ENCODE measurements at places on chromosomes 3 and 15.
A peak's percentile ranks its signal among the peaks of the same experiment; 100 is the strongest.

DNA sequence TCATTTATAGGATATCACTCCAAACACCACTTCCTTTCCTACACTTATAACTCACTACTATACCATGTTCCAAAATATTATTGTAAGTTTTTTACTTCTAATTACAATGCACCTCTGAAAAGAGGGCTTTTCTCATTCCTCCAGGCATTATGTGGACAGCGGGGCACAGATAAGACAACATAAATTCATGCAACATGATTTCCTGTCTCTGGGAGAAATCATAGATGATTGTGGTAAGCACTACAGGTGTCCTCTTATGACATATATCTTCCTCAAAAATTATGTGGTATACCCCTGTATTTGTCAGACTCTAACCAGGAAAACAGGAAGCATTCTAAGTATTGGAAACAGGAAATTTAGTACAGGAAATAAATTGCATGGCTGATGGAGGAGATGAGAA is 45.7 kb upstream of the INO80 start:
- no peak for DNase-seq

- peak; percentile 17 for DNase-seq
Measured at GRCh38 chr3:139934613-139935015, 371 bp upstream of the CLSTN2 start.

DNA sequence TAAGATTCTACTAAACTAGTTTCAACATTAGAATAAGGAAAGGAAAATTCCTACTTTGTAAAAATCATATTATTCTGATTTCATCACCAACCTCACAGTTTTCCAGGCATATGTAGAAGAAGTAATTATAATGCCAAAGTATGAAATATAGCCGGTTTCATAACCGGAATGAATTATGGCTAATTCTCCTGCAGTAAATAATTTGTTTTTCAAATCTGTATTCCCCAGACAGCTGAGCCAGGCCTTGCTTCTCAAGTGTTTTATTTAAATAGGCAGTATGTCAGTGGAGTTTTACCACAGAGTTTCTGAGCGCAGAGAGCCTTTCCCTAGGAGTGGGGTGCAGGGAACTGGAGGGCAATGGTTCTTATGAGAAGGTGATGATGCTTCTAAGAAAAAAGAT is 8.7 kb upstream of the CPA3 start:
- DNase-seq: no peak

- no peak for DNase-seq
Measured at GRCh38 chr15:50414624-50415023, 9.6 kb upstream of the USP8 start.

DNA sequence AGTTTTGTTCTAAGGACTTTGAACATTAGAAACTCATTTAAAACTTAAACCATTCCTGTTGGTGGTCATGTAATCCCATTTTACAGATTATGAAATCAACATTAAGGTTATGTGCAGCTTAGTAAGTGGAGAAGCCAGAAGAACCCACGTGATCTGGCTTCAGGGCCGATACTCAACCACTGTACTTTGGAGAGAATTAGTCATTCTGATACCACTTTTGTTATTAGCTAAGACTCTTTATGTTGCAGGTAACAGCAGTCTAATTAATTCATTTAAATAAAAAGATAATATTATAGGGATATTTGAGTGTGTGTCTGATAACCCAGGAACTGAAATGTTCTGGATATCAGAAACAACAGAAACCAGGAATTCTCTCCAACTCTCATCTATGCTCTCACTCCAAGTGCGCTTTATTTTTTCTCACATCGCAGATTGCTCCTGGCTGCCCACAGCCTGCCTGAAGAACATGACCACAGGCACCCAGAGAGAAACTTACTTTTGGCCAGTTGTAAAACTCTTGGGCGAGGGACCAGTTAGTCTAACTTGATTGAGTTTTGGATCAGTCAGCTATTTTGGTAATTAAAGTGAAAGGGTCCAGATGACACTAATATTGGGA is 25.2 kb downstream of the UBE2E1 start:
- DNase-seq: peak; percentile 25

DNA sequence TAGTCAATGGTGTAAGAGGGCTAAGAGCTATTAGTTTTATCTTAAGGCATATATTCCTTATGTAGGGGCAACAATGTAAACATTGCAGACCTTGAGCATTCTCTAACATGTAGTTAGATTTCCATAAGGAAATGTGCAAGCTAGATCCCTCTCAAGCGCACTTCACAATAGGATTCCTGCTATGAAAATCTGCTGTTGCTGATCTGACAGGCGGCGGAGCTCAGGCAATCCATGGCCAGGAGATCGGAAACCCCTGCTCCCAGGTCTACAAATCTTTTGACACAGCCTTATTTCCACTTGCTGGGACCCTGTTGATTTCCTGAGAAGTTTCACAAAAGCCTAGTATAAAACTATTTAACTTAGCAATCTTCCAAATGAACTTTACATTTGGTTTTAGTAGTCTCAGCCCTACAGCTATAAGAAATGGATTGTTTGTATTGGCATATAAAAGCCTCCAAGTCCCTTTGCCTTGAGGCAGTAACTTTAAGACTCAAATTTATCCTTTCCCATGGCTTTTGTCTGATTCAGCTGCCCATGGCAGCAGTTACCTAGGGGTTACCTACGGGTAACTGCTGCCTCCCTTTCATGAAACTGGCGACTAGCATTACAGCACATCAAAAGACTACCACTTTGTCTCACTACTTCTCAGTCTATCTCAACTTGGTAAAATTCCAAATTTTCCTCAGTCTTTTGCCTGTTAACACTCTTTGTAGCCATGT is 22.7 kb downstream of the TRA2B start:
- no peak for DNase-seq

DNA sequence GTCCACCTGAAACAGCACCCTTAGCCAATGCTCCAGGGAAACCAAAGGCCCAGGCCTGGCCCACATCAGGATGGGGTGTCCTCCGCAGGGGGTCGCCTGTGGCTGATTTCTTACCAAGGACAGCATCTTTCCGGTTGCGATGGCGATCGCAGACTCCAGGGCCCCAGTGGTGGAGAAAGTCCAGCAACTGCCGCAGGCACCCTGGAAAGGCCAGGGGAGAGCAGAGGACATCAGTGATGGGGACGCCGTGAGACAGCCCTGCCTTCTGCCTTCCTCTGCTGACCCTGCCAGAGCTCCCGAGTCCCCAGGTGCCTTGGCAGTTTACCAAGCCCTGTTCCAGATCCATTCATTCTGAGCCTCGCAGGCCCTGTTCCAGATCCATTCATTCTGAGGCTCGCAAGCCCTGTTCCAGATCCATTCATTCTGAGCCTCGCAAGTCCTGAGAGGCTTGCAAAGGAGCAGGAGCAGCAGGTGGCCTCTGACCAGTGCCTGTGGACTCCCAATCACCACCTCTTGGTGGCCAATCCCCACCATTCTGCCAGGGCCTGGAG is 12.5 kb downstream of the CTSH start:
- DNase-seq: no peak

DNA sequence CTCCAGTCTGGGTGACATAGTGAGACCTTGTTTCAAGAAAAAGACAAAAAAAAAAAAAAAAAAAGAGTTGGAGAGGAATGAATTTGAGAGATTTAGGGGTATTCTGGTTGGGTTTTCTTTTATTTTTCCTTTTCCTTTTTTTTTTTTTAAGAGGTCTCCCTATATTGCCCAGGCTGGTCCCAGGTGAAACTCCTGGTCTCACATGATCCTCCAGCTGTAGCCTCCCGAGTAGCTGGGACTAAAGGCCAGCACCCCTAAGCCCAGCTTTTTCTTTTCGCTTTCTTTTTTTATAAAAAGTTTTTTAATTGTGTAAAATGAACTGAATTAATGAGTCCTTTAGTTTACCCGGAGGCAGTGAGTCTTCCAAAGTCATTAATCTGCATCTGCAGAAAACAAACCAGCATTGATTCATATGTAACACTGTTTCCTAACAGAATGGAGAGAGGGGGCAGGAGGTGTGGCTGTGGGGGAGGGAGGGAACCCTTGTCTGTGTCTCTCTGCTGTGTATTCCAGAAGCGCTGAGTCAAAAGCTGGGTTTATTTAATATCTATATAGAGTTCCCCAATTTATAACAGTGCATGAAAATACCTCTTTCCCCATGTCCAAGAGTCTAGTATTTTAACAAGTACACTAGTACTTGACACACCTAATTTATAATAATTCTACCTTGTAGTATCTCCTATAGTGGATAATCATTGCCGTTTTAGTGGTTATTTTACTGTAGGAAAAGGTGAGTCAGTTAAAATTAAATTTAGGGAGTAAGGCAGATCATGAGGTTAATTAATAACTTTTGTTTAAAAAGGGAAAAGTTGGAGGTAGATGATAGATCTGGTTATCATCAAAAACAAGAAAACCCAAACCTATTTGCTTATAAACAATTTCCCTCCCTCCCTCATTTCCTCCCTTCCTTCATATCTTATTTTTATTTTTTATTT is 2.6 kb upstream of the DPPA4 start:
- no peak for DNase-seq

DNA sequence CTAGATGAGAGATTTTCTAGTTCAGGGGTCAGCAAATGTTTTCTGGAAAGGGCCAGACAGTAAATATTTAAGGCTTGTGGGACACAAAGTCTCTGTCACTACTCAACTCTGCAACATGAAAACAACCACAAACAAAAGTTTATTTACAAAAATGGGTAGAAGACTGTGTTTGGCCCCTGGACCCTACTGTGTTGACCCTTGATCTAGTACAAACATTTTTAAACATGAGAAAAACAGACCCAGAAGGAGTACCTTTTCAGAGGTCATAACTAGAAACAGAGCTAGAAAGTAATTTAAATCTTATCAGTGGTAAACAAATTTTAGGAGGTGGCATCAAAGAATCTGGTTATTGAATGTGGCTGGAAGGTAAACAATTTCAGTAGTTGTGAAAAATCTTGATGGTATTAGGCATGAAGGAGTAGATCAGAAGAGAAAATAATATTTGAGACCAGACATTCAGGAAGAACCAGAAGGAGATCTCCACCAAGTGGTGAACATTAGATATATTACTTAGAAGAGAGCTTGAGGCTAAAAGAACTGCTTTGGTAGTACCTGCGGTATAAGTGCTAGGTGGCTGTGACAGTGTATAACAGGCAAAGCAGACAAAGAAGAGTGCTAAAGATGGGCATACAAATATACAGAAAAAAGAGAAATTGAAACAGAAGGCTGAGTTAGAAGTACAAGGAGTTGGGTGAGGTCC is 101.7 kb downstream of the NR1I2 start:
- no peak for DNase-seq

DNA sequence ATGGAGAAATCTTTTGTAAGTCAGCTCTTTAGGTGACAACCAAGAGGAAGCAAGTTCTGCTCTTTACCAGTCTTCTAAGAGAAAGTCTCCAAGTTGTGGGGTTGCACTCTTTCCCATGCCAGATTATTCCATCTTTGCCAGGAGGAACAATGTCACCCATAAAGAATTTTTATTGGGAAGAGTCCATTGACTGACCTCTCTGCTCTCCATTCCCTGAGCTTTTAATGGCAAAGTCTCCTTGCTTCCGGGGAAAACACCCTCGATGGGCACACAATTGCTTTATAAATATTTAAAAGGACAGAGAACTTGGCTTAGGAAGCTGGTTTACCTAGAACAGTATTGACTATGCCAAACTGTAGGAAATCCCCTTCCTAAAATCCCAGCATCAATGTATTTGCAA is 19.9 kb upstream of the UBE2E1 start:
- DNase-seq: no peak

GRCh38 chr15:59303633-59304032 is 69.0 kb downstream of the MYO1E start:
- no peak for DNase-seq

GRCh38 chr15:58410353-58410752 is 21.4 kb upstream of the LIPC start:
- DNase-seq: no peak

- peak; percentile 40 for DNase-seq
Measured at GRCh38 chr15:64460724-64461720, 644 bp downstream of the ZNF609 start.

DNA sequence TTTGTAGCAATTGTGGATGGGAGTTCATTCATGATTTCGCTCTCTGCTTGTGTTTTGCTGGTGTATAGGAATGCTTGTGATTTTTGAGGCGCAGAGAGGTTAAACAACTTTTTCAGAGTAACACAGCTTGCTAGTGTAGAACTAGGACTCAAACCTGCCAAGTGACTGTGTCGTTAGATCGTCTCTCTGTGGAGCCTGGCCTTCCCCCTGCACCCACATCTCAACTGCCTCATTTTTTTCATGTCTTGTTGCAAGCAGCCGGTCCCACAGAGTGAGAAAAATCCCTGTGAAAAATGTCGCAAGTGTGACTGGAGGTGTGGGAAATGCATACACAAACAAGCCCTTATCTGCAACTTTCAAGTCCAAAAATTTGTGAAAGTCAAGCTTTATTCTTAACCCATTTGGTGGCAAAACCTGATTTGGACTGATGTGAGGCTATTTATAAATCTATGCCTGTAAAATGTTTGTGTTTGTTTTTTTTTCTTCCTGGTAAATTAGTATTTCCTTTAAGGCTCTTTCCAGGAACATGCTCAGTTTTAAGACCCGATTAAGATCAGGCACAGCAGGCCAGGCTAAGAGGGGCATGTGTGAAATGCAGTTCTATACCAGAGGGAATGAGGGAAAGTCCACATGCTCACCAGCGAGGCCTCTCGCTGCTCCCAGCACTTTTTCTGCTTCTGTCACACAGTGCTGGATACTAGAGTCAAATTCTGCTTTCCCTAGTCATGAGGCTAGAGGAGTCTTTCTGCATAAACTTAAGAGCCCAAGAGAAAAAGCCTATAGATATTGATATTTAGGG is 25.8 kb downstream of the ST6GAL1 start:
- DNase-seq: no peak

DNA sequence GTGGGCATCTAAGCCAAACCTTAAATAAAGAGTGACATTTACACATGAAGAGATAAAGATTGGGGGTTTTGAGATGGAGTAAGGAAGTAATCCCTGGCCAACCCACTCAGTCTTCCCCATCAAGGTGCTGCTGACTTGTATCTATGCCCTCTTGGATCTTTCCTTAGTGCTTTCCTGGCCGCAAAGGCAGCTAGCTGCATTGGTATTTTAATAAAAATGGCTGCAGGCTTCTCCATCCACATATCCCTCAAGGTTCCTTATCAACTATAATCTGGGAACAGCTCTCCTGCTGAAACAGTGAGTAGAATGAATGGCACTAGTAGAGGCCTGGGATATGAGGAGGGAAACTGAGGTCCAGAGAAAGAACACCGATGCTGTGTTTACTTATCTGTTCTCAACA is 122.2 kb upstream of the ANKRD28 start:
- DNase-seq: no peak
